Fibroblast of skin of back (primary cell): ENCODE measurements at places on chromosomes 3 and 15.

GRCh38 chr3:57770009-57770827 is 14.1 kb downstream of the SLMAP start:
- DNase-seq = no peak

DNA sequence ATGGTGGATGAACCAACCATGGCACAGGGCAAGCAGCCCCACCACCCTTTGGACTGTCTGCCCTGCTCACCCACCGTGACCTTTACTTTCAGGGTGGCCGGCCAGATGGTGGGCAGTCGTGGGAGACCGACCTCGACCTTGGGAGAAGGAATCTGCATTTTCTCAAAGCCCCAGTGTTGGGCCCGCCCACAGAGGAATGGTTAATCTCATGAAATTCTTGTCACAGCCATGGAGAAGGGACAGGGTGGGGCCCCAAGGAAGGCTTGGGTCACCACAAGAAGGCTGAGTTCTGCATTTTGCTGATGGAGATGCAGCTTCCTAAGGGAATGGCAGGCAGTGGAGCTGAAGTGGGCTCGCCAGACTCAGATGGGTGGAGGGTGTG is 2.9 kb downstream of the PLXND1 start:
- no peak for DNase-seq

- no peak for DNase-seq
Measured at GRCh38 chr3:123618076-123618708, 33.3 kb upstream of the HACD2 start.

DNA sequence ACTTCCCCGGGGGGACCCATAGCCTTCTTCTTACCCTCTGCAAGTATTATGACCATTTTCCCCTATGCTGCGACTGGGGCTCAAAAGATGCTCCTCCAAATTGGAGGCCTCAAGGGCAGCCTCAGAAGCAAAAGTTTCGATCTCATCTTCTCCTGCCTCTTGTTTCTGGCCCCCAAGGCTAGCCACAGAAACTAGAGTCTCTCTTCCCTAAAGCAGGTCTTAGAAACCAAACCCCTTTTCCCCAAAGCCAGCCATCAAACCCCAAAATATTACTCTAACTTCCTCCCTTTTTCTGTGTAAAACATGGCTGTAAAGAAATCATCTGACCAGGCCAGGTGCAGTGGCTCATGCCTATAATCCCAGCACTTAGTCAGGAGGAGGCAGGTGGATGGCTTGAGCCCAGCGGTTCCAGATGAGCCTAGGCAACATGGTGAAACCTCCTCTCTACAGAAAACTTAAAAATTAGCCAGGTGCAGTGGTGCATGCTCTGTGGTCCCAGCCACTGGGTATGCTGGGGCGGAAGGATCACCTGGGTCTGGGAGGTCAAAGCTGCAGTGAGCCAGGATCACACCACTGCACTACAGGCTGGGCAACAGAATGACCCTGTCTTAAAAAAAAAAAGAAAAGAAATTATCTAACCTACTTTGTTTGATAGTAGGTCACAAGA is 36.7 kb upstream of the MFGE8 start:
- no peak for DNase-seq

DNA sequence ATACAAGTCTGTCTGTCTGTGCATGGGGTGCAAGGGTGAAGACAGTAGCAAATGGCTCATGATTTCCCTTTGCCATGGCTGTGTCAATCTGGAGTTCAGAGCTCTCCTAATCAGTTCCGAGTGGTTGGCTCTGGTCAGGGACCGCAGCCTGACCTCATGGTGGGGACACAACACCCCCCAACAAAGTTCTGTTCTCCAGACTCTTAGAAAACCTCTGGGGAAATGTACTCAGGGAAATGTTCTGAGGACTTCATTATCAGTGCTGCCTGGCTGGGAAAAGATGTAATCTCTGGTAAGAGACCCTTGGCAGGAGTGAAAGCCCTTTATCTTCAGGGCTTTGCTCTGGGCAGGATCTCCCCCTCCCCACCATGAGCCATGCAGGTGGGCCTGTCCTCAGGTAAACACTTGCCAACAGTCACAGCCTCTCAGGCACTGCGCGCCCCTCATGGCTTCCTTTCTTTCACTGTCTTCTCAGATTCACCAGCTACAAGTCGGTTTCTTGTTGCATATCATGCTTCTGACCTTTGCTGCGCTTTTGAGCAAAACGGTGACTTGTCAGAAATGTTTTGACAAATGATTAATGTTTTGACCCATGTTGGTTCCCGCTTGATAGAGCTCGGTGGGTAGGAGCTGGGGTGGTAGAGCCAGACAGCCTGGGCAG is 95.5 kb downstream of the ST6GAL1 start:
- DNase-seq = no peak

- peak; percentile 32 for DNase-seq
Measured at GRCh38 chr15:70559265-70560239, 203.8 kb downstream of the UACA start.

DNA sequence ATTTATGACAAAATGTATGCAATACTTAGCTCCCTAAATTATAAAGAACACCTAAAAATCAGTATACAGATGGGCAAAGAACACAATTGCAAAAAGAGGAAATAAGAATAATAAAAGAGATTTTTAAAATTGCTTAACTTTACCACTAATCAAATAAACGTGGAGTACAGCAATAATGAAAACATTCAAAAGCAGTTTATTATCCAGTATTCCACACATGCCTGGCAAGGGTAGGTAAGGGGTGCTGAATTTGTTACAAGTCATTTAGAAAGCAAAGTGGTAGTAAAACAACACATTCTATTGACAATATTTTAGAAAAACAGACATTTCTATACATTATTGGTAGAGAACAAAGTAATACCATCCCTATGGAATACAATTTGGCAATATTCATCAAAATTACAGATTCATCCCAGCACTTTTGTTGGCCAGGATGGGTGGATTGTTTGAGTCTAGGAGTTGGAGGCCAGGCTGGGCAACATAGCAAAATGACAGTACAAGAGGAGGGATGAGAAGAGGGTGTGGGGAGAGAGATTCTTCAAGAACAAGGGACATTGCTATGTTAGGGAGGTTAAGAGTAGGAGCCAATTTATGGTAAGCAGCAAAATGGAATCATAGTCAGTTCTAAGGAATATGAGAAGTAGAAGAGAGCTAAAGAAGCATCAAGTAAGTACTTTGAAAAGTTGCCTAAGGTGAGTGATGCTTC is 3.7 kb upstream of the ACKR4 start:
- peak; percentile 45 for DNase-seq

- DNase-seq = no peak
Measured at GRCh38 chr3:87309601-87310000, 33.2 kb upstream of the POU1F1 start.

DNA sequence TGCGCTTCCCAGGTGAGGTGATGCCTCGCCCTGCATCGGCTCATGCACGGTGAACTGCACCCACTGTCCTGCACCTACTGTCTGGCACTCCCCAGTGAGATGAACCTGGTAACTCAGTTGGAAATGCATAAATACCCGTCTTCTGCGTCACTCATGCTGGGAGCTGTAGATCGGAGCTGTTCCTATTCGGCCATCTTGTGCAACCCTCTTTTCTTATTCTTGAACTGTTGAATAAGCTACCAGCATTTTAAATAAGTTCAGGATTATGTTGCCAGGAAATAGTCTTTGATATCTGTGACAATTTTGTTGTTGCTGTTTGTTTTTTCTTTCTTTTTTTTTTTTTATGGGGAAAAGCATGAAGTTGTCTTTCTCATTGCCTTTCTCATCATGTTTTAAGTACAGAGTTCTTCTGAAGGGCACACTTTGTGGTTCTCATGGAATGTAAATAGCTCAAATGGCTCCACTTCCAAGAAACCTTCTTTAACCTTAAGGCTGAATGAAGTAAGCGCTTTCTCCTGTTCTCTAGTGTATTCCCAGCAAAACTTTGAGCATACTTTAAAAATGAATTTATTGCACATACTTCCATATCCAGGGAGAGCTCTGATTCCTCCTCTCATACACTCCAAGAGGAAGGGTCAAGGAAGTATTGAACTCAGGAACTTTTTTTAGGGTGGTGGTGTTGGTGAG is 468.0 kb upstream of the TBL1XR1 start:
- no peak for DNase-seq

- DNase-seq = peak; percentile 57
Measured at GRCh38 chr3:141738891-141739363, 829 bp downstream of the RNF7 start.

GRCh38 chr15:100780208-100780800 is 99.3 kb upstream of the ALDH1A3 start:
- no peak for DNase-seq

GRCh38 chr3:42572278-42572677 is 9.5 kb downstream of the SEC22C start:
- DNase-seq = peak; percentile 59

DNA sequence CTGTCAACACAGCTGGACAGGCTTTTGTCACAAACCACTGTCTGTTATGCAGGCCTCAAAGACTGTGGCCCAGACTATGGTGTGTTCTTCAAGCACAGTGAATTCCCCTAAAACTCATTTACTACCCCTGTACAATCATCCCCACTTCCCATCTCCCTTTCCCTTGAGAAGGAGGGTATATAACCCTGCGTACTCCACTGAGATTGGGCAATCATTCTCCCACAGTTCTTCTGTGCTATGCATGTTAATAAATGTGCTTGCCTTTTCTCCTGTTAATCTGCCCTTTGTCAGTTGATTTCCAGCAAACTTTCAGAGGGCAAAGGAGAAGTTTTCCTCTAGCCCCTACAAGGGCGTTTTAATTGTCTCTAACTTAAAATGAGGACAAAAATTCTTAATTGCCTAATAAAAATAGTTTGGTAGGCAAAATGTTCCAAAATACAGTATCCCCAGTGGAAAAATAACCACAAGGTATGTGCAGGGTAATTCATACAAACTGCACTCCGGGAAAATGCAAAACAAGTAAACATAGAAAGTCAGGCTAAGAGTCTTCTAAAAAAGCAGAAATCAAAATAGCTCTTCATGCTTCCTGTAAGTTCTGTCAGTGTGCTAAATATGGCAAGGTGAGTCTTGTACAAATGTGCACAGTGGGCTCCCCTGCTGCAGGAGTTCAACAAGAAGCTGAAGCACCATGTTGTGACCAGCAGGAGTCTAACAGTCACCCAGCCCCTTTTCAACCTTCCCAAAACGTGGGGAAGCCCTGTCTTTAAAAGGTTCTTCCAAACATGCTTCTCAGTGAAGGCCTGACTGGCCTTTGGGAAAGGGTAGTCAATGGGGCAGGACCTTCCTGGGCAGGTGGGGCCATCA is 10.2 kb downstream of the ATP10A start:
- DNase-seq = no peak
